ENCODE measurements at places on chromosomes 7 and 10. TPM values are rescaled to one million over a fixed set of nuclear protein-coding genes. Genes with fewer than 3 reads are reported as not detected.

Gene GLI3
- total RNA-seq: 17.5 TPM

Gene PON1
- total RNA-seq: 0.49 TPM

Gene TSPAN15
- 47.3 TPM for total RNA-seq

Gene NUTM2A
- 2.9 TPM for total RNA-seq

- no peak for DNase-seq
Measured at GRCh38 chr10:7488418-7488829, 77.6 kb upstream of the SFMBT2 start.

DNA sequence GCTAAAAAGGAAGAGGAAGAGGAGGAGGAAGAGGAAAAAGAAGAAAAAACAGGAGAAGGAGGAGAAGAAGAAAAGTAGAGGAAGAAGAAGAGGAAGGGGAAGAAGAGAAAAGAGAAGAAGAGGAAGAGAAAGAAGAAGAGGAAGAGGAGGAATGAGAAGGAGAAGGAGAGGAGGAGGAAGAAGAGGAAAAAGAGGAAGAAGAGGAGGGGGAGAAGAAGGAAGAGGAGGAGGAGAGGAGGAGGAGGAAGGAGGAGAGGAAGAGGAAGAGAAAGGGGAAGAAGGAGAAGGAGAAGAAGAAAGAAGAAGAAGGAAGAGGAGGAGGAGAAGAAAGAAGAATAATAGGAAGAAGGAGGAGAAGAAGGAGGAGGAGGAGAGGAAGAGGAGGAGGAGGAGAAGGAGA is 96.4 kb upstream of the GNA12 start:
- no peak for DNase-seq

DNA sequence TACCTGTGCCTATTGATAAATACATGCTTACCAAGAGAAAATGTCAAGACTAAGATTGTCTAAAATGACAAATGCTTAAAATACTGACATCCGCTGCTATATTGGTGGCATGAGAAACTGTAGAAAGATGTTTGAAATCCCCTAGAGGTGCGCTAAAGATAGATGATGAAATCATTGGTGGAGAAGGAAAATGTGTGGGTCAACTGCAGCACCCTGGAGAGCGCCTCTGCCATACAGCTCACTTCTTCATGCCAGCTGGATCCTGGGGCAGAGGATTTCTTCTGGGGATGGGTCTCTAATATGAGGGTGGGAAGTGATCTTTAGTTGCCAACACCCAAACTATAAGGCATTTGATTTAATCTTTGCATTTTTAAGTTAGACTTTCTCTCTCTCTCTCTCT is 680.4 kb upstream of the POM121L12 start:
- DNase-seq: no peak

DNA sequence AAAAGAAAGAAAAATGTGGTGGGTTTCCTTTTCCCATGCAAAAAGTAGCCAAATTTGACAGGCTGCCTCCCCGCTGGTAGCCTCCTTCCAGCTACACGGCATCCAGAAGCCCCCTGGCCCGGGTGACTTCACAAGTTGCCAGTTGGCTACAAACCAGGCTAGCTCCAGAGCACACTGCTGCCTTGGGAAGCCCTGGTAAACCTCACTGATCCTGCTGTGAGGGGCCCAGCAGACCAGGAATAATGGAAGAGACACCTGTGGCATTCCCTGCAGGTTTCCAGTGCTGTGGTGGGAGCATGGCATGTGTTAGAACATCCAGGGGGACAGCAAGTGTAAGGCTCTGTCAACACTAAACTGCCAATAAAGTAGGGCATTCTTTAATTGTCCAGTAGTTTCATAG is 55.7 kb upstream of the TM9SF3 start:
- DNase-seq: no peak

DNA sequence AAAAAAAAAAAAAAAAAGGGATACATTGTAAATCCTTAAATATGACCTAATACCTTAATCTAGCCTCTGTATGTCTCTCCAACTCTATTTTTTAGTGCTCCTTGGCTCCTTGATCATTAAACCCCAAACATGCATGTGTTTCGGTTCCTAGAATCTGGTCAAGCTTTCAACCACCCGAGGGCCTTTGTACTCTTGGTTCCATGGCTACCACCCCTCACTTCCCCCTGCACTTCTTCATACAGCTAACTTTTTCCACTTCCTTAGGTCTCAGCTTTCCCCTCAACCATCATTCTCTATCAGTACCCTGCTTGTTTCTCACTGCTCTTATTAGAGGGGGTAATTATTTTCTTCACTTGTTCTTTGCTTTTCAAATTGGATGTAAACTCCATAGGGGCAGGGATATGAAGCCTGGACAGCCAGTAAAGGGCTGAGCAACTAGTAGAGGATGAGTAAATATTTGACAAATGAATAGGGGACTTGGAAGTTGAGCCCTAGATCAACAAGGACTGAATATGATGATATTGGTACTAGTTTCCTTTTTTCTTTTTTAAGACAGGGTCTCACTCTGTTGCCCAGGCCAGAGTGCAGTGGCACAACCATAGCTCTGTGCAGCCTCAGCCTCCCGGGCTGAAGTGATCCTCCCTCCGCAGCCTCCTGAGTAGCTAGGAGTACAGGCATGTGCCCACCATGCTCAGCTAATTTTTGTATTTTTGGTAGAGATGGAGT is 4.3 kb upstream of the GDI2 start:
- DNase-seq: no peak

DNA sequence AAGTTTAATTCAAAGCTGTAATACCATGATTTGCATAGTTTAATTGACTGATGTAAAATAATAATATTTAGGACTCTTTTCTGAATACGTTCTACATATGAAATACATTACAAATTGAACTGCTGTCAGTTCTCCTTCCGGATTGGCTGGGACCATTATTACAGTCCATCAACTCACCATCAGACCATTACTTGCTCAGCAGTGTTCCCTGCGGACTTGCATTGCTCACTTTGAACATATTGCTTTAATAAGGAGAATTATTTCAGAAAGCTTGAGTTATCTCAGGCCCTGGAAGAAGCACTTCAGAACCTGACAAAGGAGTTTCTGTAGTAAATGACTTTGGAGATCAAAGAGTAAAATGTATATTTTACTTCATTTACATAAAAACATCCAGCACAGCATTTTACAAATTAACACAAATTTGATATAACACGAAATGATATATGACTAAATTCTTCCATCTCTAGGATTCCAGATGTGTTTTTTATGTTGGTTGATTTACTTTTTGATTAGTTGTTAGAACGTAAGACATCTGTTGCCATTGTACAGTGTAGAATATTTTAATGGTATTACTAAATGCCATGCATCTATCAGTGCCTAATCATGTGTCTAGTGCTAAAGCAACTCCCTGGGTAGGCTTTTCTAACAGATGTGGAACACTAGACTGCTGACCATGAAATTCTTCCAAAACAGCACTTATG is 418.5 kb upstream of the SEMA3A start:
- no peak for DNase-seq

DNA sequence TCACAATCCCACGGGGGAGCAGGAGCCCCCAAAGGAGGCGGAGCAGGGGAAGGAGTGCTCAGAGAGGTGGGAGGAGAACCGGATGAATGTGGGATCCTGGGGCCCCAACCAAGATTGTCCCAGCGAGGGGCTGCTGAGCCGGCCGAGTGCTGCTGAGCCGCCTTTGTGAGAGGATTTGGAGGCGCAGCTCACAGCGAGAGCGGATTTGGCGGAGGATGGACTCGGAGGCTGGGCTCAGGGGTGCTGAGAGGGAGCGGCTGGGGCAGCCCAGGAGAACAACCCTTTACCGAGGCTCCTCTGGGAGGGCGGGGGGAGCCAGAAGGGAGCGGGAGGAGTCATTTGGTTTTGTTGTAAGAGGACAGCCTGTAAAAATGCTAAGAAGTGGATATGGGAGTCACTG is 23.0 kb downstream of the GHRHR start:
- no peak for DNase-seq

GRCh38 chr7:16123117-16123770 is 298.1 kb downstream of the CRPPA start:
- DNase-seq: no peak

DNA sequence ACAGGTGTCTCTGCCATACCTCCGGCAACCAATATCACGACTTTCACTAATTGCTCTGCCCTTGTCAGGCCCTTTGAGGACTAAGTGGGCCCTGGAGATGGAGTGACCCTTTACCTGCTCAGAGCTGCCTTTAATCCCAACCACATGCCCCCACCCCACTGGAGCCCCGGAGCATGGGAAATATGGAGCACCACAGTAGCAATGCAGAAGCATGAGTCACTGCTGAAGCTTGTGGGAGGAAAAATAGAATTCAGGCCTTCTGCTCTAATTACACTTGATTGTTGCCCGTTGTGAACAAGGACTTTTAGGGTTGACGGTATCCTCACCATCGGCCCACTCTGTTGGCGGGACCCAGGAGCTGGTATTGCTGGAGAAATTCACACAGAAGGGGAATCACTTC is 52.5 kb upstream of the FRMD4A start:
- no peak for DNase-seq

DNA sequence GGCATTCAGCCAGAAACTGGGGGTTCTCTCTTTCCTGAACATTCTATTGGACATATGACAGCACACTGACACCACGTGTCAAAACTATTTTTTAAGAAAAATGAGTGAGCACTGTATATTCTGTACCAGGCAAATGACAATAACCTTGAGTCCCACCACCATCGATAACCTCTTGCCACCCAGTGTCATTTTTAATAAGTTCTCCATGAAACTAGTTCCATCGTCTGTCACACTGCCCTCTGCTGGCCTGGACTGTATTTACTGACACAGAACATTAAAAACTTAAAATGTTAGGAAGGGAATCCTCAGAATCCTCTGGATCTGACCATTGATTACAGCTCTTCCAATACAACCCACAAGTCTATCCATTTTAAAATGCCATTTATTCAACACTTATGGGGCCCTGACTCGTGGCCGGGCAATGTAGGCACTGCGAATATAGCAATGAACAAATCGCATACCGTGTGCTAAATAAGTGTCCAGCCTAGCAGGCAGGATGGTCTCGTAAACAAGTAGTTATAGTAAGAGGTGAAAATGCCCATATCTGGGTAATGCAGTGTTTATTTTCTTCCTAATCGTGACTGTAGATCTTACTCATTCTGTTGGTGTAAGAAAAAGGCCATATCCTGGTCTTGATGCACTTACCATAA is 35.9 kb upstream of the CACNB2 start:
- peak; percentile 68 for DNase-seq

DNA sequence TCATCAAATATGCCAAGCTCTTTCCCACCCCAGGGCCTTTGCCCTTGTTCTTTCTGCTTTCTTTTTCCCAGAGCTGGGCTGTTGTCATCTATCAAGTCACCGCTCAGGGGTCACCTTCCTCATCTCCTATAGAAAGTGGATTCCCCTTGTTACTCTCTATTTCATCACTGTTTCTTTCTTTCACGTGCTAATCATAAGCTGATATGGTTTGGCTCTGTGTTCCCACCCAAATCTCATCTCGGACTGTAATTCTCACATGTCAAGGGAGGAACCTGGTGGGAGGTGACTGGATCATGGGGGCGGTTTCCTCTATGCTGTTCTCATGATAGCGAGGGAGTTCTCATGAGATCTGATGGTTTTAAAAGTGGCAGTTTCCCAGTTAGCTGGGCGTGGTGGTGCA is 17.0 kb upstream of the TIAL1 start:
- no peak for DNase-seq

GRCh38 chr7:33459340-33459751 is 330.0 kb downstream of the BBS9 start:
- DNase-seq: no peak

DNA sequence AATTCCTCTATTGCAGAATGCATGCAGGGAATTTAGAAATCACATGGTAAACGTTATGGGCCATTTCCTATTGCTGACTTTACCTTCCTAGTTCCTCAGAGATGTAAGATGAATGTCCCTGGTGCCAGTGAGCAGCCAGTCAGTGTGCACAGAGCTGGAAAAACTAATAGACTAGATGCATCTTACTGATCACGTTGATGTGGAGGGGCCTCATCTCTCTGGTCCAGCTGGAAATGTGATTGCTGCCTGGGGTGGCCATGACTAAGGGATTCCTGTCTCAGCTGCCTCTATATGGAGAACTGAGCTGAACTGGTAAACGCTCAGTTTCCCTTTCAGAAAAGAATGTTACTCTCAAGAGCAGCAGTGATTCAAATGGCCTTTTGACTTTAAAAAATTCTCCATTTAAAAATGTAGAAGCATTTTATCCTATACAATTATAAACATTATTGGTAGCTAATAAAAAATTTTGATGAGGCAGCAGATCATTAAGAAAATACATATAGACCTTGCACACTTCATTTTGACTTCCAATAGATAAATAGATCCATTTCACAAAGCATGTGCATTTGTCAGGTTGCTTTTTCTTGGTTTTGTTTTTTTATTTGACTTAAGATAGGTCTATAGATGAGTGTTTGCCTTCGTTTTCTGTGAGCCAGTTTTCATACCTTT is 80.5 kb upstream of the INSYN2A start:
- DNase-seq: no peak
